Activated naive CD8-positive, alpha-beta T cell treated with anti-CD3 and anti-CD28 coated beads, Interleukin-2, amount 50 U/mL, for 16 hours (primary cell): ENCODE measurements at places on chromosomes 16 and 17.

GRCh38 chr16:27596411-27596810 lies 46.5 kb downstream of the KATNIP start:
- DNase-seq = no peak

- no peak for DNase-seq
These were observed 4.3 kb downstream of the EVPLL start for GRCh38 chr17:18381953-18382245.

GRCh38 chr16:21184834-21185233 lies 26.4 kb downstream of the LDAF1 start:
- no peak for DNase-seq

GRCh38 chr16:88466175-88466862 lies 13.2 kb downstream of the ZFPM1 start:
- DNase-seq = no peak

DNA sequence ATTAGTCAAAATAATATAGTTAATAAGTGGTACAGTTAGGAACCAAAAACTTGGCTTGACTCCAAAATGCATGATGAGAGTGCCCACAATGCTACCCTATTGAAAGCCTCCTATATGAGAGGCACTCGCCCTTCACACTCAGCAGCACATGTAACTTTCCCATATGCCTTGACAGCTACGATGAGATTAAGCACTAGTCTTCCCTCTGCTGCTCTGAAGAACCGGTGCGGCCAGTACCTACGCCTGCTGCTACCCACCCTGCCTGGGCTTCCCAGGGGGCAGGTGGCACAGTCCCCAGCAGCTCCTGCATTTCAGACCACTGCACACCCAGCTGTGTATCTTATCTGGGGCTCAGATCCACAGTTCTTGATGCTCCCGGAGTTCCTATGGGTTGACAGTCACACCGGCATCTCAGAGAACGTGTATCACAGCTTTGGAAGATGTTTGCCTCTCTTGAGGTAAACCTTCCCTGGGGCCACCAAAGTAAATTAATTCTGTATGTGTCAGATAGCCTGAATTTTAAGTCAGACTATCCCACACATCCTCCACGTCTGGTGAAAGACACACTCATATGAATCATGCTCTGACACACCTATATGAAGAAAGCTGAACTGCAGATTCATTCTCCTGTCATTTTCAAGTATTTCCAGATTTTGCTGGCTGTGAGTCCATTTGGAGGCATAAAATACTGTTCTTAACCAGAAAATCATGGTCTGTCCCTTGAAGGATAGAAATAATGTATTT lies 77.8 kb downstream of the MYH10 start:
- no peak for DNase-seq

- no peak for DNase-seq
These were observed 106.8 kb downstream of the BRIP1 start for GRCh38 chr17:61756561-61756960.

- no peak for DNase-seq
These were observed 2.5 kb downstream of the SEC14L1 start for GRCh38 chr17:77143306-77143705.

- DNase-seq = no peak
These were observed 153.6 kb downstream of the KATNIP start for GRCh38 chr16:27703545-27703944.

DNA sequence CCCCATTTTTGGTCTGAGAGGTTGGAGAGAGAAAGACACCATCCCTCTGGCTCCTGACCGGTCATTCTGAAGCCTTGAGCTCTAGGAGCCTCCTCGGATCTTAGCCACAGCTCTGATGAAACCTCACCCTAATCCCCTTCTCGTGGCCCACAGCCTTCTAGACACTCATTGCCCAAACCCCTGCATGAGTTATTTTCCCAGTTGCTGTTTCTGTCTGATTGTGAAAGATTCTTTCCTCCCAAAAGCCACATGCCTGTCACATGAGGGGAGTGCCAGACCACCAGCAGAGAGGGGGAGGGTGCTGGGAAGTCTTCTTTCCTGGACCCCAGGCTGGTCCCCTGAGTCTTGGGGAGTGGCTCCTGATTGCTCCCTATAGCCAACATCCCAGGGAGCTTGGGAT lies 17.6 kb upstream of the ABR start:
- no peak for DNase-seq

DNA sequence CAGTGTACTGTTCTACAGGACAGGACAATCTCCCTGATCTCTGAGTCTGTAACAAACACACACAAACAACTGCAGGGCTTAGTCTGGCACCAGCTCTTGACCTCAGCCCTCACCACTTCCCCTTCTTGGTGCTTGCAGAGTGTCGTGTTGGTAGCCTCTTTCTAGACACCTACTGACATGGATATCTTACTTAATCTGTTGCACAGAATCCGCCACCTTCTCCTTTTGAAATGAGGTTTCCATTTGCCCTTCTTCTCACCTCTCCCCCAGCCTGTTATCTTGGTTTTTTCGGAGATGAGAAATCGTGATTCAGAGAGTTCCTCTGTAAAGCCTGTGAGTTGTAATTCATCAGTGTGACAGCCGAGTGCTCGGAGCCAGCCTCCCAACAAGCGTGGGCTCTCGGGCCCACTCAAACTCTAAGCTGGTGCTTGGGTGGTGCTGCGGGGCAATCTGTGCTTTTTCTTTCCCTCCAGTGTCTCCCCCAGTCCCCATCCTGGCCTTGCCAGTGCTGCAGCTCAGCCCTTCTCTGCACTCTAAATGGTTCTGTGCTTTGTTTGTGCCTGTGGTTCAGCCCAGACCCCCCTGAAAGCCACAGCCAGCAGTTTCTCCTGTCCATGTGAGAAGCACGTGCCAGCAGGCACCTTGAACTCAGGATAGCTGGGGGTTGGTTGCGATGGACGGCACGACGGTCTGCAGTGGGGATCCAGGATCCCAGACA lies 28.1 kb downstream of the KIAA0513 start:
- peak; percentile 1 for DNase-seq

DNA sequence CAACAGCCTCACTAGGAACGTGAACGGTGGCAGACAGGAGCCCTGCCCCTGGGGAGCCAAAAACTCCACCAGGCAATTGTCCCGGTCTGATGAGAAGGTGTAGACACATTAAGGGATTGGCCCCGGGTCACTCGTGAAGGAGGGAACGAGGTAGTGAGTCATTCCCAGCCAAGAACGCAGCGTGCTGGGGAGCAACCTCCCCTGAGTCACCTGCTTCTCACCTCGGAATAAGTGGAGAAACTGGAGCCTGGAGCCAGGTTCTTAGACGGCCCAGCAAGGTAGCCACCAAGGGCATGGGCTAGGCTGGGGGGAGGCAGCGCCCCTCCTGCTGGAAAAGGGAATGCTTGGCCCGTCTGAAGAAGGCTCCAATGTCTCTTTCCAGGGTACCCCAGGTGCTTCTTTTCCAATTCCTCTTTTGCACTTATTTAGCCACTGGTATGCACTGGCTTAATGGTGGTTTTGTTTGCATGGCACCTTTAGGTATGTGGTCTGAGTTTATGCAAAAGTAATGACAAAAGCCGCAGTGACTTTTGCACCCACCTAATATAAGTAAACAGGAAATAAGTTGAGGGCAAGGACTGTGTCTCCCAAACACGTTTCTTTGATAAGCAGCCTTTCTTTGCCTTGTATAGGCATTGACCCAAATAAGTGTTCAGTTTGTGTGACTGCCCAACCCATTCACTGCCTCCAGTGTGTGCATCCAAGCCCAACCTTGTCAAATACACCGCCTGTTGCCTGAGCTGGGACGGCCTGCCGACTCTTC lies 1.8 kb upstream of the HELZ start:
- DNase-seq = no peak

DNA sequence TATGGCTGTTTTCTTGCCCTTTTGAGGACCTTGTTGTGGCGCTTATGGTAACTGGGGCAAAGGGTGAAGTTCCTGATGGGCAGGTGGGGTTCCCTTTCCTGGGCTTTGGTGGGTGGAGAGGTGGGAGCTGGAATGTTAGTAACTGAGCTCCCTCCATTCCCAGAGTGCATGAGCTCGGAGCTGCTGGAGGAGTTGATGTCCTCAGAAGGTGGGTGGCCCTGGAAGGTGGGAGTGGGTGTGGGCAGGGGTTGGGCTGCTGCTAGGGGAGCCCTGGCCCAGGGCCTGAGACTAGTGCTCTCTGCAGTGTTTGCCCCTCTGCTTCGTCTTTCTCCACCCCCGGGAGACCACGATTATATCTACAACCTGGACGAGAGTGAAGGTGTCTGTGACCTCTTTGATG lies 1.2 kb upstream of the ELMO3 start:
- no peak for DNase-seq

- DNase-seq = no peak
These were observed 22.6 kb downstream of the RSL1D1 start for GRCh38 chr16:11828696-11829095.

DNA sequence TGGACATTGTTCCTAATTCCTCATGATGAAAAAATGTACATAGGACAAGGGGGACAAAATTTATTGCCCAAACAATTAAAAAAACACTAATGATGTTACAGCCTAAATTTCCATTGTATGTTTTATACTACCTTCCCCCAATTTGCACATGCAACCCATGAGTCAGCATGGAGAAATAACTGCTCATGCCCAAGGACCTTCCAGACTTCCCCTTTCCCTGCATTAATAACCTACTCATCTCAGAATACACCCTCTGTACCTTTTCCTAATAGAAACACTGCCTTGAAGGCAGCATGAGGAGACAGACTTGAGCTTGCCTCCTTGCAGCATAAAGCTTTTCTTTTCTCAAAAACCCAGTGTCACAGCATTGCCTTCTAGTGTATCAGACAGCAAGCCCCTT lies 2402.8 kb downstream of the TP53TG3F start:
- DNase-seq = no peak

DNA sequence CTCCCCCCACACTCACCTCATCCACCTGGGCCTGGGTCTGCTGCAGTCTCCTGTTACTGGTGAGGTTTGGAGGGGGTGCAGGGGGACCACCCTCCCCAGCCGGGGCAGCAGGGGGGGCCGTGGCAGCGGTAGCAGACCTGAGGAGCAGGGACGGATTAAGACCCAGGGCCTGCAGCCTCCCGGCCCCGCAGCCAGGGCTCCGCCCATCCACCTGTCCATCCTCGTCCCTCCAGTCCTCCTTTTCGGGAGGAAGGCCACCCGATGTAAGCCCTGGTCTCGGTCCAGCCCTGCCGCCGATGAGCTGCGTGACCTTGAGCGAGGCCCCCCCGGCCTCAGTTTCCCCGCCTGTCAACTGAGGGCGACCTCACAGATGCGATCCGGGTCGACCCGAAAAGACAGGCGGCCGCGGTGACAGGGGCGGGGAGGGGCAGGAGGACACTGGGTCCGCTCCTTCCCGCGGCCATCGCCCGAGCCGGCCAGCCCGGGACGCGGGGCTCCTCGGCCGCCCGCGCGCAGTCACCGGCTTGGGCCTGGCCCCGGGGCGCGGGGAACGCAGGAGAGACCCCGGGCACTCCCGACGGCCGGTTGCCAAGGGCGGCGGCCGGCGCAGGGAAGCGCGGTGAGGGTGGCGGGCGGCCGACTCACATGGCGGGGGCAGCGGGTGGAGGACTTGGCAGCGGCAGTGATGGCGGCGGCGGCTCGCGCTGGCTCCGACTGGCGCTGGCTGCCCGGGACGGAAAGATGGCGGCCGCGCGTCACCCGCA lies at the start of gene VAMP2:
Gene VAMP2 (minus strand): TSS at position 716 of the 764 bp plus-strand sequence. CDS start 69 bp downstream, at position 647.
- peak; percentile 70 for DNase-seq

DNA sequence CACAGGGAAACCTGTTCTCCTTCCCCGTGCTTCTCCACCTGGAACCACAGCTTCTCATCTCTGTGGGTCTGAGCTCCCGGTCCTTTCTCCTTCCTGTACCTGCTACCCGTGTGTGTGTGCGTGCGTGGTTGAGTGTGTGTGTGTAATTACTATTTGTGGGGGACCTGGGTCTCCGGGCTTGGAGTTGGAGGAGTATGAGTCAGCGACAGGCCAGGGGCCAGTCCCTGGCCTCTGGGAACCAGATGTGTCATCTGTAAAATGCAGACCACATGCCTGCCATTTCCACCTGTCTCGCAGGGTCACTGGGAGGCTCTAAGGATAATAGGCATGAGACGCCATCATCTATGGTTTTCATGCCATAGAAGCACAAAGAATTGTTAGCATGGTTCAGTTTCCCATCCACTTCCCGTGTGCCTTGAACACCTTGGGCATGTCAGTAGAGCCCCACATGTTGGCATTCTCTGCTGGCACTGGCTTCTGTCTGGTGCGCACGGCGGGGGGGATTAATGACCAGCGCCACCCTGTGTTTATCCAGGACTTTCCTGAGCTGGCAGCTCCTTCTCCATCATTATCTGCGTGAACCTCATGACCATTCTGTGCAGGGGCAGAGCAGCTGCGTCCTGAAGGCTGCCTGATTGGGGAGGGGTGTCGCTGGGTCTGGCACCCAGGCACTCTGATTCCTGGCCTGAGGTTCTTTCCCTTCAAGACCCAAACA lies 1.5 kb downstream of the ZNF205 start:
- DNase-seq = no peak

DNA sequence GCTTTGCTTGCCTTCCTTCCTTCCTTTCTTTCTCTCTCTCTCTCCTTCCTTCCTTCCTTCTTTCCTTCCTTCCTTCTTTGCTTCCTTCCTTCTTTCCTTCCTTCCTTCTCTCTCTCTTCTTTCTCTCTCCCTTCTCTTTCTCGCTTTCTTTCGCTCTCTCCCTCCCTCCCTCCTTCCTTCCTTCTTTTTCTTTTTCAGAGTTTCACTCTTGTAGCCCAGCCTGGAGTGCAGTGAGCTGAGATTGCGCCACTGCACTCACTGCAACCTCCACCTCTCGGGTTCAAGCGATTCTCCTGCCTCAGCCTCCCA lies 17.9 kb downstream of the FOXJ1 start:
- DNase-seq = no peak
